ENCODE measurements at places on chromosomes 5 and 9. TPM values are rescaled to one million over a fixed set of nuclear protein-coding genes. Genes with fewer than 3 reads are reported as not detected.
A peak's percentile ranks its signal among the peaks of the same experiment; 100 is the strongest.

DNA sequence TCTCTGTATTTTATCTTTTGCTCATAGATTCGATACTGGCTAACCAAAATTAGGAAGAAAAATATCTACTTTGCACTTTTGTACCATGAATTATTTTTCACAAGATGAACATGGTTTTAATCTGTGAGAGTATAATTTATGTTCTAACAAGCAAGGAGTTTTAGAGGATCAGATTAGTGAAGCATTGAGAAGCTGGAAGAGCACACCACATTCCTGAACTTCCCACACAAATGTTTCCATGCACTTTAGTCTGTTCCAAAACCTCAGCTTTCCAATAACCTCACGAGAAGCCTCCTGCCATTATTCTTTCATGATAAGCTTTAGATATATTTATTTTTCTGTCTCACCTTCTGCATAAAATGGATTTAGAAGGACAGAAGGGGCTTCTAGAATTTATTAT lies 98.7 kb upstream of the MPDZ start:
- no peaks in the 10 kb centered on the region for H3K4me1 ChIP-seq
- H3K27ac ChIP-seq: no peak overlapping the region
- no peak for DNase-seq
- H3K27me3 ChIP-seq: no peaks in the 10 kb centered on the region
- no peaks in the 10 kb centered on the region for H3K36me3 ChIP-seq

GRCh38 chr9:30676651-30677050 lies 1707.8 kb upstream of the ACO1 start:
- H3K36me3 ChIP-seq: no peaks in the 10 kb centered on the region
- no peak overlapping the region for H3K27ac ChIP-seq
- no peaks in the 10 kb centered on the region for H3K27me3 ChIP-seq

Gene SLC6A7
- total RNA-seq: 19.8 TPM

DNA sequence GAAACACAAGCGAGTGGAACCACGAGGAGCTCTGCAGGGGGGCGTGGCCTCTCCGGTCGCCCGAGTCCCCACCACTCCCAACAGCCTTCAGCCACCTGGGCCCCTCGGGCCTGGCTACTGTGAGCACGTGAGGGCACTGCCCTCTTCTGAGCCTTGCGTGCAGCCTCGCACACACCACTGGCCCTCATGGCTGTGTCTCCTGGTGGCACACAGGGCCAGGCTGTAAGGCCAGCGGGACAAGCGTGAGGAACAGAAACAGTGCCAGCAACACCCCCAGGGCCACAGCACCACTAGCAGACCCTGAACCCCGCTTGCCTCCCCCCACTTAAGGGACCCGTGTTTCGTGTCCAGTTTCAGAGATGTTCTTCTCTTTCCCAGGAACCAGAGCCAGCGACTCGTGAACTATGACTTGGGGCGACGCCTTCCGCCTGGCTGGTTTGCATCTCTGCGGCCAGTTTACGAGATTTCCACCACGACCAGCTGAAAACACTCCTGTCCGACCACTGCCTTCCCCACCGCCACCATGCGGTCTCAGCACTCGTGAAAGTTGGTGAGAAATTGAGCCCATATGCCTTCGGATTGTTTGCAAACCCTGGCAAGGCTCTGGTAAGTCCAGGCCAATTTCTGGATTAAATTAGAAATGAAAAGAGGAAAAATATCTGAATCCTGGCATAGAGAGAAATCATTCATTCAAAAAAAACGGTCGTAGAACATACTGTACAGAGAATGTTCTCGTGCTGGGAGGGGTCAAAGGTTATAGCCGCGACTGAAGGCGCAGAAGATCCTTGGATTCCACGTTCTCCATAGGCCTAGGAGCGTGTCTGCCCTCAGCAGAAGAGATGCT lies 135.6 kb downstream of the ZNF354C start:
- H3K4me3 ChIP-seq: no peak overlapping the region
- DNase-seq: no peak
- no peak overlapping the region for H3K27ac ChIP-seq
- H3K27me3 ChIP-seq: no peaks in the 10 kb centered on the region

Gene HTR1A
- total RNA-seq: not detected

GRCh38 chr9:137188086-137188489 lies 272 bp downstream of the ANAPC2 start:
- DNase-seq: no peak
- peak overlapping the region; percentile 69 for H3K4me3 ChIP-seq
- peak overlapping the region; percentile 99 for H3K27ac ChIP-seq
- H3K36me3 ChIP-seq: no peaks in the 10 kb centered on the region

Gene DAP
- total RNA-seq: 71.4 TPM

Gene ADAMTS6
- 2.2 TPM for total RNA-seq

- H3K36me3 ChIP-seq: no peaks in the 10 kb centered on the region
- no peak for DNase-seq
- H3K27ac ChIP-seq: no peak overlapping the region
- H3K27me3 ChIP-seq: peaks cover 27% of the 10 kb centered on the region
- H3K4me1 ChIP-seq: peaks cover 6% of the 10 kb centered on the region
These were observed 9.5 kb downstream of the GDNF start for GRCh38 chr5:37830348-37830747.

Gene PTGDS
- 15.2 TPM for total RNA-seq

GRCh38 chr9:136045595-136046553 lies 49.2 kb downstream of the NACC2 start:
- no peak overlapping the region for H3K27ac ChIP-seq
- no peak for DNase-seq
- no peak overlapping the region for H3K4me3 ChIP-seq

Gene AHRR
- total RNA-seq: 8.8 TPM

DNA sequence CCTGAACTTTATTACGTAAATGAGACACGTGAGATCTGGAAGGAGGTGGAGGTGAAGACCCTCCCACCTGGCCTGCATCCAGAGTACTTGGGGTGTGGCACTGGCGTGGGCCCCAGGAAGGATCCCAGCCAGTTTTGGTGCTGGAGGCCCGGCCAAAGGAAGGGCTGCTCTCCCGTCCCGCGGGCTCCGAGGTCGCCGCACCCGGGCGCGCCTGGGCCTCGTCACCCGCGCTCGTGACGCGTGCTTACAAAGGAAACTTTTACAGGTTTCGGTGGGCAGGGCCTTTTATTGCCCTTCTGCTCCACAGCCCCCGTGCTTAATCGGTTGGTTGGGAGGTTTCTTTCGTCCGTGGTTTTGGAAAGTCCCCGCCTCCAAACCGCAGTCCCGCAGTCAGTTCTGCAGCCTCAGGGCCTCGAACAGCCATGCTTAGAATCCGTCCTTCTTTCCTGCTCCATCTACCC lies 29.2 kb downstream of the CDKN2A start:
- H3K27ac ChIP-seq: no peak overlapping the region
- H3K4me3 ChIP-seq: peak overlapping the region; percentile 24
- peaks cover 8% of the 10 kb centered on the region for H3K4me1 ChIP-seq
- H3K27me3 ChIP-seq: peaks cover 98% of the 10 kb centered on the region
- DNase-seq: peak; percentile 48

DNA sequence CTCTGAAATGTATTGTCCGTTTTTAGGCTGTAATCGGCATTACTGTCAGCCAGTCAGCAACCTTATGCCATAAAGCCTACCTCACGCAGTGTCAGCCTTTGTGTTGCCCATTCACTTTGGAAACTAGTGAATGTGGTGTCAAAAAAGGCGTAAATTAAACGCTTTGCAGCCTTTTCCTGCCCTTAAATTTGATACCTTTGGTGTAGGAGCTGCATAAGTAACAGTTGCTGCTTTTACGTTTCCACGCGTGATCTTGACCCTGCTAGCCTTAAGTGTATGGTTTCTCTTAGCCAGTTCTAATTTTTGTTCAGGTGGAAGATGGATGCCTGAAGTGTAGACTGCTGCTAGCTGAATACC lies 257.7 kb downstream of the EPB41L4A start:
- H3K36me3 ChIP-seq: no peaks in the 10 kb centered on the region
- no peaks in the 10 kb centered on the region for H3K27me3 ChIP-seq
- peak overlapping the region; percentile 85 for H3K27ac ChIP-seq
- peaks cover 8% of the 10 kb centered on the region for H3K4me1 ChIP-seq
- H3K4me3 ChIP-seq: peak overlapping the region; percentile 76

DNA sequence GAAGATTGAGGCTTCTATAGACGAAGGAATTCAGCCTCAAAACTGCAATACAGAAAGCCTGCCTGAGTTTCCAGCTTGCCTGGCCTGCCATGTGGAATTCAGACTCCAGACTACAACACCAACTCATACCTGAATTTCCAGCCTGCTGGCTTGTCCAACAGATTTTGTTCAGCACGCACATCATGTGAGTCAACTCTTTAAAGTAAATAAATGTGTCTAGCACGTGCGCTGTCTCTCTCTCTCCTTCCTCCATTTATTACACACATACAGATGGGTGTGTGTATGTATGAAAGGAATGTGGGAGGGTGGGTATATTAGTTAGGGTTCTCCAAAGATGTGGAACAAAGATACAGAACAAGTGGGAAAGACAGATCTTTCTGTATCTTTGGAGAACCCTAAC lies 82.4 kb upstream of the TAS2R1 start:
- no peaks in the 10 kb centered on the region for H3K27me3 ChIP-seq
- no peak for DNase-seq
- H3K36me3 ChIP-seq: no peaks in the 10 kb centered on the region

DNA sequence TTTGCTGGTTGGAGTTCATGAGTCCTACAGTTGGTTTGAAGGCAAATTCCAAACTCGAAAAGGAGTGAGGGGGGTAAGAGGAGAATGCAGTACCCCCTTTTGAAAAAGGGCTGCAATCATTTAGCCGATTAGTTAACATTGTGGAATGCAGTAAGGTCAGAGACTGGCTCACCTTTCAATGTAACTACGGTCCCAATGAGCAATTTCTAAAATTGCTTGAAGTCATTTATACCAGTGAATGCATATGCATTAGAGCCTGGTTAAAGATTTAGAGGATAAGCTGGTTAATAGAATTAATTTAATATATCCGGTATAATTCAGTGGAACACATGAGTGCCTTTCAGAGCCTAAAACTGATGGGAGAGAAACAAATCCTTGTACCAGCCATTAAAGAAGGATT lies 172.6 kb upstream of the PAPPA start:
- H3K4me1 ChIP-seq: no peaks in the 10 kb centered on the region
- H3K36me3 ChIP-seq: no peaks in the 10 kb centered on the region
- H3K27me3 ChIP-seq: no peaks in the 10 kb centered on the region

DNA sequence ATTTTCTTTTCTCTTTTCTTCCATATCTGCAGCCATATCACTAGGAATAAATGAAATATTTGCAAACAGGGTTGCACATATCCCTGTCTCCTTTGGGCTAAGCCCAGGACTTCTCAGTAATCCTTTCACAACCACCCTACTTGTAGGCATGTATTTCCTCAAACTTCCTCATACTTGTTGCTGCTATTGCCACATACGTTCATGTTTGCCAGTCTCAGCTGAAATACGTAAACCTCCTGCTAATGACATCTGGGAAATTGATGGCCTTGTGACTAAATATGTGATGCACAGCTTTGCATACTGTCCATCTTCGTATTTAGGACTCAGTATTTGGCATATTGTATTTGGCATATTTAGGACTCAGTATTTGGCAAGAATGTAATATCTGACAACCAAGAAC lies 224.6 kb downstream of the PLK2 start:
- no peaks in the 10 kb centered on the region for H3K36me3 ChIP-seq
- no peak for DNase-seq
- no peak overlapping the region for H3K4me3 ChIP-seq

DNA sequence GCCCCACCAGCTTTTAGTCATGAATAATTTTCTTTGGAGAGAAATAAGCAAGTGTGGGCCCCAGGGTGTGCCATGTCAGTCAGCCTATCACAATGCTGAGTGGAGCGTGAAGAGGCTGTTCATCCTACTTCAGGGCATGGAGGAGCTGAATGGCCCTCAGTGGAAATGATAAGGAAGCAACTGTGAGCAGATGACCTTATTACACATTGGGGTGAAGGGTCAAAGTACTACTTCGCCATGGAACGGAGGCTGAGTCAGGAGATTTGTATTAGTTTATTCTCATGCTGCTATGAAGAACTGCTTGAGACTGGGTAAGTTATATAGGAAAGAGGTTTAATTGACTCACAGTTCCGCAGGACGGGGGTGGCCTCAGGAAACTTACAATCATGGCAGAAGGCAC lies 231.0 kb upstream of the ADAMTS16 start:
- H3K36me3 ChIP-seq: no peaks in the 10 kb centered on the region
- H3K4me1 ChIP-seq: peaks cover 14% of the 10 kb centered on the region
- H3K27ac ChIP-seq: no peak overlapping the region
- DNase-seq: no peak
- H3K4me3 ChIP-seq: no peak overlapping the region
- no peaks in the 10 kb centered on the region for H3K27me3 ChIP-seq

DNA sequence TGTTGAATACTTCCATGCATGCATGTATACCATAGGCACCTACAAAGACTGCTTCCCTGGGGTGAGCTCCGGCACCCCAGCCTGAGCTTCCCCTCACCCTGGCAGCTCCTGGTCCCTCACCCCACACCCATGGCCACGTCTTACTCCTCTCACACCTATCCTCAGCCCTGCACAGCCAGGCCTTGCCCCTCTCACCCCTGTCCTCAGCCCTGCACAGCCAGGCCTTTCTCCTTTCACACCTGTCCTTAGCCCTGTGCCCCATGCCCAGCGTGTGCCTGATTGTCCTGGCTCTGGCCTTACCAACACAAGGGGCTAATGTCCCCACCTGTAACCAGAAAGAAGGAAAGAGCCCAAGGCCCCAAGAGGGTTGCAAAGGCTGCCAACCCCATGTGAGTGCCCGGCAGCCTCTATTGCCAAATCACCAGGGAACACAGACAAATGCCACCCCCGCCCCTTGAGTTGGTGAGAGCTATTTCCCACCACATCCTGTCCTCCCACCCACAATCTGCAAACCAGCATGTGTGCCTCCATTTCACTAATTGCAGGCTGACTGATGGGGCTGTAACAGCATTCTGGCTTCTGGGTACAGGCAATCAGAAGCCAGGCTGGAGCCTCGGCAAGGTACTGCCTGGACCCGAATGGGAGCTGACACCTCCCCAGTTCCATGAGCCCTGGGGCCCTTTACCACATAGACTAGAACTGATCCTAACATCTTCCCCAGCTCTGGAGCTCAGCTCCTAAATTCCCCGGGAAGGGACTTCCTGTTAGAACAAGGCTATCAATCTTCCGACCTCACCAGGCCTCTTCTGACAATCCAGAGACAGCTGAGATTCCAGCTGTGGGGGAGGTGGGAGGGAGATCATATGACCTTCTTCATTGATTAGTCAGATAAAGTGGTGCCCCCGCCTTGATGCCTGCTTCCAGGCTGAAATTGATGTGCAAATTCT lies 78.2 kb downstream of the FAM114A2 start:
- H3K27me3 ChIP-seq: no peaks in the 10 kb centered on the region
- DNase-seq: no peak
- H3K27ac ChIP-seq: no peak overlapping the region
- H3K4me1 ChIP-seq: no peaks in the 10 kb centered on the region
- H3K36me3 ChIP-seq: no peaks in the 10 kb centered on the region

Gene SNAPC3
- 70.7 TPM for total RNA-seq

- peaks cover 36% of the 10 kb centered on the region for H3K27me3 ChIP-seq
- H3K4me3 ChIP-seq: peak overlapping the region; percentile 27
- H3K27ac ChIP-seq: peak overlapping the region; percentile 69
- DNase-seq: peak; percentile 74
- peaks cover 13% of the 10 kb centered on the region for H3K4me1 ChIP-seq
These were observed 160.0 kb downstream of the RMI1 start for GRCh38 chr9:84140535-84141101.

GRCh38 chr9:10721301-10721700 lies 108.5 kb upstream of the PTPRD start:
- no peak overlapping the region for H3K27ac ChIP-seq
- H3K4me1 ChIP-seq: no peaks in the 10 kb centered on the region
- no peaks in the 10 kb centered on the region for H3K36me3 ChIP-seq
- DNase-seq: no peak
